ENCODE measurements at places on chromosomes 6 and 20.

- no peak for DNase-seq
Measured at GRCh38 chr20:17437251-17437650, 93.9 kb downstream of the BFSP1 start.

- no peak for DNase-seq
Measured at GRCh38 chr6:41344876-41345275, 9.5 kb downstream of the NCR2 start.

- DNase-seq, result no peak
Measured at GRCh38 chr6:138601128-138601527, 101.8 kb upstream of the NHSL1 start.

GRCh38 chr20:46293084-46293483 is 15.2 kb downstream of the CDH22 start:
- no peak for DNase-seq

GRCh38 chr20:41573955-41574354 is 44.2 kb downstream of the CHD6 start:
- no peak for DNase-seq

DNA sequence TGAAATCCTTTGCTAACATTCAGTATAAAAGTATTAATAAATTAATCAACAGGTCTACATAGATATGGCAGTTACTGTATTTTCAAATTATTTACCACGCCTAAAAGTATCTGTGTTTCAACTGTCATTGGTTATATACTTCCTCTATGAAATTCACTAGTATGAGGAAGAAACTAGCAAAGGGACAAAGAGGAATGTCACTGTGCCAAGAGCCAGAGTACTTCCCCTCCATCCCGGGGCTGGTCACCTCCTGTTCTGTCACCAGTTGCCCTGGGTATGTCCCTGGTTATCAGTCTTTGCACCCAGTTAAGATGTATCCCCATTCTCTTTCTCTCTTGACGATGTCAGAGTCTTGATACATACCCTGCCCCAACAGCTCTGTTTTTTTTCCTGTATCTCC is 476.8 kb upstream of the SOX4 start:
- DNase-seq, result no peak

DNA sequence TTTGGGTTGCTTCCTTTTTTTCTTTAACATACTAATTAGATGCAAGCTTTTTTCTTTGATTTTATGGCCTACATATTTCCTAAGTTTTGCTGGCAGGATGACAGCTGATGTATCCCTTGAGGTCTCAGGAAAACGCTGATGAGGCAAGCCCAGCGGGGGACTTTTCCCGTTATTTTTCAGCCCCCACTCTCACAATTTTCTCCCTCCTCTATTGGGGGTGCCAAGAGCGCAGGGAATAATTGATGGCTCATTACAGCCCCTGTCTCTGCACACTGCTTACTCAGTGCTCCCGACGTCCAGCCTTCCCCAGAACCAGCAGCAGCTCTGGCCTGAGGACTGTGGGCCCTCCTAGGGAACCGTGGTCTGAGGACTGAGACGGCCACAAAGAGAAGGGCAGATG is 38.6 kb upstream of the VSTM2L start:
- no peak for DNase-seq

DNA sequence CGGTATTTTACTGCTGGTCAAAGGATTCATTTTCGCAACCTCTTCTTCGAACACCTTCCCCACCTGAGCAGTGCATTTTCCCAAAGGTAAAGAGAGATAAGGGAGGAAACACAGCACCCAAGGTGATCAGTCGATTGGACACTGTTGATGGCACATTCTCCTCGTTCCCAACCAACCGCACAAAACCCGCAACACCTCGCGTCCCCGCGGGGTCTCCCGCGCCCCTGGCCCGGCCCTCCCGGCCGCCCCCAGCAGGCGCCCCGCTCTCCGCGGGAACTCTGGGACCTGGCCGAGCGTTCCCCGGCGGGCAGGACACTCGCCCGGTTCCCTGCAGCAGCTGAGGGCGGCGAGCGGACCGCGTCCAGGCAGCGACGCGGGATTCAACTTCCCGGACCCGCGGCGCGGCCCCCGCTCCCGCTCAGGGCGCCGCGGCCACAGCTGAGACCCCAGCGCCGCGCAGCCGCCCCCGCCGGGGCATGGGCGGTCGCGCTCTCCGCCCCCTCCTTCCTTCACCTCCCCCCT is 506 bp downstream of the RGS17 start:
- no peak for DNase-seq

DNA sequence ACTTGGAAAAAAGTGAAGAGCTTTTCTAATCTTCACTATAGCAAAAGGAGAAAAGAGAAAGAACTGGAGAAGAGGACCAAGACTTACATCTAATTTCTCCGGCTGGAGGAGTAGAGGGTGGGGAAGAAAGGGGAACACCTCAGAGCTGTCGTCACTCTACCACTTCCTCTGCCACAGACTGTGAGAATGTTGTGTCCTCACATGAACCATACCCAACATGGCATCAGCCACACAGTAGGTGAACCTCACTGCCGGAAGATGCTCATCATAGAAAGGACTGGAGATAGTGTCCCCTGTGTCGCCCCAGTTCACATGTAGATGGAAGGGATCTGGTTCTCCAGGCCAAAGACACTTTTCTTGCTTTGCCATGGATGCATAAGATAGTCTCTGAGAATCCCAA is 604.4 kb upstream of the NOX3 start:
- DNase-seq, result no peak

DNA sequence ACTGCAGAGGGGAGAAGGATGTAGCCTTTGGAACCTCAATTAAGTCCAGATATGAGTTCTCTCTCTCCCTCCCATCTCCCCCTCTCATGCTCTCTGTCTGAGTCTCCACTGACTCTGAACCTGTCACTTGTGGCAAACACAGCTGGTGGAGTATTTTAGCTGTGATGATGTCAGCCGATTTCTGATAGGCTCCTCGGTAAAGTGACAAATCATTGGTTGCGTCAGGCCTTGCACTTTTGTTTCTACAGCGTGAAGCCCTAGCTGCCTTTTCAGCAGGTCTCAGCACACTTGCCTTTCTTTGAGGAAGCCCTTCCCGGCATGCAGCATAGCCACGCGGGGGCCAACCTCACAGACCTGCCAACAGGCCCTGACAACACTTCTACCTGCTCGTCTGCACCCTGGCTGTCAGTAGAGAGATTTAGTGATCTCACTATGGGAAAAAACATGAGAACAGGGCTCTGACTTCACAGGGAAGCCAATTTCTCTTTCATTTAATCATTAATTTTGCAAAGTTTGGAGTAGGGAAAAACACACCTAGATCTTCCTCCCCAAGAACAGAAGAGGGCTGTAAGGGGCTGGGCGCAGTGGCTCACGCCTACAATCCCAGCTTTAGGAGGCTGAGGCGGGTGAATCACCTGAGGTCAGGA is 84.4 kb downstream of the GMPR start:
- DNase-seq, result peak; percentile 70

DNA sequence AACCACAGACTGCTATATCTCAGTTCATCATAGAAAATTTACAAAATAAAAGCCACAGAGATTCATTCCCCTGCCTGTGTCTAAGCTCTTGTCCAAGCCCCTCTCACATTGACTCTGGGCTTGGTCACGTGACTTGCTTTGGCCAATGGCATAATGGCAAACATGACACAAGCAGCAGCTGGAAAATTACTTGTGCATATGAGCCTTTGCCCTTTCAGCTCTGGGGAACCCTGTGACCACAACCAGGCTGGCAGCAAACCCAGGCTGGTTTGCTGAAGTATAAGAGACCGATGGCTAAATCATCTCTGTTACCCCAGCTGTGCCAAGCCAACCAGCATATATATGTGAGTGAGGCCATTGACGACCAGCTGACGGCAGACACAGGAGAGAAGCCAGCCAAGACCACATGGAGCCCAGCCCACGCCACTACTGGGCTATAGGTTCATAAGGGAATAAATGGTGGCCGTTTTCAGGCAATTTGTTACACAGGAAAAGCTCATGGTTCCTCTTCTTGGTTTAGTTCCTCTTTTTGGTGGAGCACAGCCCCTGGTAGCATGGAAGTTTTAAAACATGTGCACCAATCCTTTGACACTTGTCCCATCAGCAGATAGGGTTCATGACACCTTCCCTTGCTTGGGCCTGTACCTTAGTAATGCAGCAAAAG is 31.8 kb upstream of the RSPO4 start:
- DNase-seq, result no peak

DNA sequence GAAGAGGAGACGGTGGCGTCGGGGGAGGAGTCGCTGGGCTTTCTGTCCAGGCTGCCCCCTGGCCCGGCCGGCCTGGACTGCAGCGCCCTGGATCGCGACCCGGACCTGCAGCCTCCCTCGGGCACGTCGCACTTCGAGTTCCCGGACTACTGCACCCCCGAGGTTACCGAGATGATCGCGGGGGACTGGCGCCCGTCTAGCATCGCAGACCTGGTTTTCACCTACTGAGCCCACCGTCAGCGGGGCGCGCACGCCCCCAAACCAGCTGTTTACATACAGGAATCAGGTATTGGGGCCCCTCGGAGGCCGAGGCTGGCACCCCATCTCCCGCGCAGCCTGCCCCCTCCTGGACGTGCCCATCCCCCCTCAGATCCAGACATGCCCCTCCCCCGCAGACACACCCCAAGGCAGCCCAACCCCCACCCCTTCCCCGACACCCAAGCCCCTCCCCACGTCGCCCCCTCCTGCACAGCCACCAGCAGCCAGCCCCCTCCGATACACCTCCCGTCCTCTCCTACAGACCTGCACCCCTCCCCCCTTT is 1.4 kb downstream of the SOX12 start:
- DNase-seq, result no peak

GRCh38 chr20:14062786-14063185 is 67.5 kb downstream of the MACROD2 start:
- DNase-seq, result no peak

DNA sequence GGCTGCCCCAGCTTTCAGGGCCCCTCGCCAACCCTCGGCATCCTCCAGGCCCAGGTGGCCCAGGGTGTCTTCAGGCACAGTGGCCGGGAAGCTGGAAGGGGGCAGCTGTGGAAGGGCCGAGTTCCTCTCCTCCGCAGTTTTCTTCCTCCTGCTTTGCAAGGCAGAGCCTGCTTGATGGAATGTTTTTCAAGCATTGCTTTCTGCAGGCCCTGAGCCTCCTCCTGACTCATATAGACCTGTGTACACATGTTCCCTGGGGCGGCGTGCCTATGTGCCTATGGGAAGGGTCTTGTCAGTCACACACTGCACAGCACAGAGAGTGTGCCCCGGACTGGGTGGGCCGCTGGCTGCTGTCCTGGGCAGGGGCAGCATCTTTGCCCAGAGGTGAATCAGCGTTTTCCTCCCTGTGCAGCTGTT is 107.5 kb downstream of the ERMARD start:
- DNase-seq, result no peak

DNA sequence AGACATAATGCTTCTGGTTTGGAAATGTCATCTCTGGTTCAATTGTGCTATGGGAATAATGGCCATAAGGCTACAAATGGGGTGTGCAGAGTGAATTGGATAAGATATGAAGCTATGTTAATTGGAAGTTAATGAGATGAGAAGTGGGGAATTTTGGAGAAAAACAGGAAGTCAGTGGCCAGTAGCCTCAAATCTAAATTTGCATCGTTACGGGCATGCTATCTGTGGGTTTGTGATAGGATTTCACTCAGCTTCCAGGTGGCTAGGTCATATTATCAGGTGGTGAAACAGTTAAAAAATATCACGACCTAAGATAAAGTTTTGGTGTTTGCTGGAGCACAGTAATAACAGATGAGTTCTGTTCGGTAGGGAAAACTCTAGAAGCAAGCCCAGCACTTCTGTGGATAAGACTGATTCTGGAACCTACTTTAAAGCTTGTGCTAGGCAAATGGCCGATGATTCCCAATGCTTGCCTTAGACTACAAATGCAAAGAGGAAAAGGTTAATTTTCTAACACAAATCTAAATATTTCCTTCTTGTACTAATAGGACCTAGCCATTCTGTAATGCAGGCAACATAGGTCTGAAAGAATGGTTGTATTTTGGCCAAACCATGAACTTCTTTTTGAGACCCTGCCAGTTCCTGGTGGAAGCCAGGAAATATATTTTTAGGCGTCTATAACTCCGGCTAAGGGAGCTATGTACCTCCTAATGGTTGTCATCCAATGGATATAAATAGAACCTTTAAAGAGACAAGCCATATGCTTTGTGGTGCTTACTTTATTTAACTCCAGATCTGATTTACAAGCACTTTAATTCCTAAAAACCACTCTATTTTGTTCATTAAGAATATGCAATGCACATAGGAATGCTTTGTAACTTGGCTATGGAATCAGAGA is 111.0 kb downstream of the PLCB1 start:
- no peak for DNase-seq

DNA sequence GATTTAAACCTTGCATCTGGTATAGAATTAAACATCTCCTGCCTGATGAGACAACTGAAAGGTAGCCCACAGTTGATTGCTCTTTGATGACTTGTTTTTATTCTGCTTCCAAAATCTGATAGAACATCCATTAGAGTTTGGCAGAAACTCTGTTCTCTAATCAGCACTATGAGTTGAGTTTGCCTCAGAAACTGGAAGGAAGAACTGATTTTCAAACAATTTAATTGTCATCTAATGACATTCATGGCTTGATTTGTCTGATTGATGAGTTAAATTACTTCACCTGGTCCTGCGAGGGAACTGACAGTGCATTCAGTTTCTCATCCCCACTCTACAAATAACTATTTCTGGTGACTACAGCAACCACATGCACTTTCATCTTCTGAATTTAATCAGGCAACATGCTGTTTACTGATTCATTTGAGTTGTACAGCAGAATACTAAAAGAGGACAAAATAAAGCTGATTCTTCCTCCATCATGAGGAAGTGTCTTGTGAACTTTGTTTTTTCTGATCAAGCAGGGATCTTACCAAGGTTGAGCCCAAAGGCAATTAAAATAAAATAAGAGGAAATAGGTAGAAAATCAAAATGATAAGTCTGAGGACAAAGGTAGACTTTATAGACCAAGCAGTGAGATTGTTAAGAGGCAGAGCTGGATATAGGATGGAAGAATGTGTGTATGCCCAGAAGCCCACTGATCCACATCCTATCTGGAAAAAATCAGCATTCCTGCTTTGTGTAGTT is 15.7 kb upstream of the MRAP2 start:
- DNase-seq, result no peak

DNA sequence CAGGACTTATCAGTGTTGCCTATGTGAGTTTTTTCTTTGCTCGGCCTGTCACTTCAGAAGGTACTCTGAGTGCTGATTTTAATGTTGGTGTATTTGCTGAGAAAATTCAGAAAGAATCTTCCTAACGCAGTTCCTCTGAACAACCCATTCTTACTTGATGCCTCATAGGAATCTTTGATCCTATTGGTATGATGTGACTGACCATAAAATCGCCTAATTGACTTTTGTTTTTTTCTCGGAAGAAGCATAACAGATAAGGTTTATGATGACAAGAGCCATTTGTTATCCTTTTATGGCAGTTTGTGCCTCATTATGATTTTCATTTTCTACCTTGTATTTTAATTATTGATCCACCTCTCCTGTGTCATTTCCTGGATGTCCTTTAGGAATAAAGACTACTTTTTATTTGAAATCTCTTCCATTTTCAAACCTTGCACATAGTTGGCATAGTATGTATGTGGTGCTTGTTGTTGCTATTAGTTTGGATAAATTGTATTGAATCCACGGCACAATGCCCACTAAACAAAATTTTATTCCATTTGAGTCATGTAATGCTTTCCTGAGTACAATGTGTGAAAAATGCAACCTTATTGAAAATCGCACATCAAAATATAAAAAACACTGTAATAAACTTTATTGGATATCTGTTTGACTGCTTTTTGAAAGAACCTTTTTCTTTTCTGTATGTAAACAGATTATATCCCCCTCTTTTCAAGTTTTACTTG is 37.3 kb downstream of the LRRC1 start:
- no peak for DNase-seq

- no peak for DNase-seq
Measured at GRCh38 chr6:108820006-108820405, 28.2 kb upstream of the ARMC2 start.

GRCh38 chr20:10581823-10582222 is 92.0 kb downstream of the JAG1 start:
- DNase-seq, result no peak

All from effector CD4-positive, alpha-beta T cell (primary cell).